ENCODE measurements at places on chromosomes 5 and 9.

DNA sequence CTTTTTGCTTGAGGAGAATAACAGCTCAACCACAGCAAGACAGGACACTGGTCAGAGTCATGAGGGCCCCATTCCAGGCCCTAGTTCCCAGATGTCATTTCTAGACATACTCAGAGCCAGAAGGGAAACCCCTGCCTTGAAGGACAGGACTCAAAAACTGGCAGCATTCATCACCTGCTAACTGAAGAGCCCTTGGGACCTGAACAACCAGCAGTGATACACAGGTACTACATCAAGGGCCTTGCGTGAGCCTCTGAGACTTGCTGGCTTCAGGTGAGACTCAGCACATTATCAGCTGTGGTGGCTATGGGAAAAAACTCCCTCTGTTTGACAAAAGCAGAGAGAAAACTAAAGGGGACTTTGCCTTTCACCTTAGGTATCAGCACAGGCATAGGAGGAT is 22.6 kb downstream of the TMEM267 start:
- DNase-seq: no peak

- no peak for DNase-seq
These were observed 43.9 kb downstream of the CDK5RAP2 start for GRCh38 chr9:120536094-120536493.

GRCh38 chr9:37028420-37029031 is 5.5 kb downstream of the PAX5 start:
- DNase-seq: no peak

DNA sequence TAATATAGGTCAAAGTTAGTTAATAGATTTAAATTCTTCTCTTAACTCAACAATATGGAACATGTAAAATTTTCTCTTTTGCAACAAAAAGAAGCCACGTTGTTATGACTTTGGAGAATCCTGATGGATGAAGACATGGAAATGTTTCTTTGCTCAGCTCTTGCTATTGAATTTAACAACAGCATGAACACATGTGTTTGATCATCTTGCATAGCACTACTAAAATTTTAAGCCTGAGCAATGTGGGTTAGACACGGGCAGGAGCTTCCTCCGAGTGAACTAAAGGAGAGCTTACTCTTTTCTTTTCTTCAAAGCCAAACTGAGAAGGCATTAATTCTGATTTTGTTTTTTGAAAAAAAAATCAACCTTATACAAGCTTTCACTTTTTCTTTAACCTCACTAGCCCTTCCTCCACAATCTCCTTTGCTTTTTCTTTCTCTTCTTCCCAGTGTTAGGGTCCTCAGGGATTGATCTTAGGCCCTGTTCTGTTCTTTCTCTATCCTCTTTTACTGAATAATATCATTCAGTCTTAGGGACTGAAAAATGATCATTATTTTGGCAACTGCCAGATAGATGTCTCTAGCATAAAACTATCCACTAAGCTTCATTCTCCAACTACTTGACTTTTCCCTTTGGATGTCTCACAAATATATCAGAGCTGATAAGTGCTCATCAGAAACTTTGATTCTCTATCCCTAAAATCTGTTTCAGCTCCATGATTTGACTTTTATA is 36.9 kb downstream of the ADAMTS19 start:
- DNase-seq: no peak

GRCh38 chr5:96687812-96688453 is 25.8 kb downstream of the CAST start:
- peak; percentile 80 for DNase-seq

DNA sequence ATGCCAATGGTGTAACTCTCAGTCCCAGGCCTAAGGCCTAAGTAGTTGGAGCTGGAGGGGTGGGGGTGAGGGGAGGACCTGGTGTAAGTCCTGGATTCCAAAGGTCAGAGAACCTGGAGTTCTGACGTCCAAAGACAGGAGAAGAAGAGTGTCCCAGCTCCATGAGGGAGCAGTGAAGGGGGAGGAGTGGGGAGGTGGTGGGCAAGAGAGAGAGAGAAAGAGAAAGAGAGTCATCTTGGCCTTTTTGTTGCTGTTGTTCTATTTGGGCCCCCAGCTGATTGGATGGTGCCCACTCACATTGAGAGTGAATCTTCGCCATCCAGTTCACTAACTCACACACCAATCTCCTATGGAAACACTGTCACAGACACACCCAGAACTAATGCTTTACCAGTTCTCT is 198.9 kb downstream of the DAB2IP start:
- DNase-seq: no peak

GRCh38 chr9:27352457-27353165 is 55.7 kb upstream of the EQTN start:
- DNase-seq: no peak

GRCh38 chr5:93307557-93307956 is 273.5 kb downstream of the NR2F1-AS1 start:
- peak; percentile 74 for DNase-seq

- DNase-seq: no peak
These were observed 128.7 kb downstream of the ENTREP1 start for GRCh38 chr9:69453746-69454145.

DNA sequence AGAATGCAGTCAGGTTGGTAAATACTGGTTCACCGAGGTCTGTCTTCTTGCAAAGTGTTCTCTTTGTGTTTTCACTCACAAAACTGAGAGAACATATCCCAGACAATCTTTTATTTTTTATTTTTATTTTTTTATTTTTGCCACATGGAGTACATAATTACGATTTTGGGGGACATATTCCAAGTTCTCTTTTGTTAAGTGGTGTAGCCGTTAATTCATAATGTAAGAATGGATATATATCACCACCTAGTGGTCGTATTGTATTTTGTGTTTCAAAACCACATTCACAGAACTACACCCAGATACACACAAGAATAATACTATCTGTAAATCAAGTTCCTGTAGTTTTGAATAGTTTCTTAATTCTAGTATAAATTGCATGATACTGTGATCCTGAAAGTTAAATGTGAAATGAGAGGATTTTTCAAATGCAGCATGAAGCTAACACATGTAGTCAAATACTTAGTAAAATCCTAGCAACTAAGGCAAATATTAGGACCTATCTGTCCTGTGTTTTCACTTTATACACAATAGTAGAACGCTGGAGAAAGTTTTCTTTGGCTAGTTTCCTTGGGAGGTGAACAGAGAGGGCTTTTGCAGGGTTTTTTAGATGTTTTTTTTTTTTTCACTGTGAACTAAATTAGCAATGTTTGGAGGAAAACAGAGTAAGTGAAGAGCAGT is 92.7 kb downstream of the VCAN start:
- peak; percentile 57 for DNase-seq

DNA sequence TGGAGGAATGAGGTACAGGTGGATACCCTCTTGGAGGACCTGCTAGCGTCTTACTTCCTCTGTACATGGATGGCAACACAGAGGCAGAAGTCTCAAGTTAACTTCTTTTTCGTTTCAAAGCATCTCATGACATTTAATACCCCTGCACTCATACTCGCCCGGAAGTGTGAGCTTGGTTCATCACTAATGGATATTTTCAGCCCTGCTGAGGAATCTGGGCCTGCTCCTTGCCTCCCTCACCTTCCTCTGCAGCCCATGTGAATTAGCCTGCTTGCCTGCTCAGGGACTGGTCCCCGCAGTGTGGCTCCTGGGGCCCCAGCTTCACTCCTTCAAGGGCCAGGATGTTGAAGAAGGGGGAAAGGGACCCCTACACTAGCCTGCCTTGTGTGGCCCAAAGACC is 34.1 kb downstream of the GADD45G start:
- no peak for DNase-seq

DNA sequence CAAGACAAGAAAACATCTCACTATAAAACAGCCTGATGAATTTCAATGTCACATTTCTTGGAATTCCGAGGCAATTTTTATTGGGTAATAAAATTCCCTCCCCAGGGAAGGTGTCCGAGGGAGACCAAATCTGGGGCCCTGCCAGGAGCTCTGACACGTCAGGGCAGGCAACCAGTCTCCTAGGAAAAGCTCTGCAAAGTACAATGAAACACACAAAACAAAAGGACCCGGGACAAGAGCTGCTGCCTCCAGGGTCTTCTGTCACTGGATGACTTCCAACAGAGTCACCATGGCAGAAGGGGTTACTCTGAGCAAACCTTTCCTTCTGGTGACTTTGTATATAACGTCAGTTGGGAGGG is 50.8 kb downstream of the SAXO1 start:
- DNase-seq: no peak

Data from RWPE1 (cell line).